ENCODE measurements at places on chromosomes 1 and 21. TPM values are rescaled to one million over a fixed set of nuclear protein-coding genes. Genes with fewer than 3 reads are reported as not detected.

DNA sequence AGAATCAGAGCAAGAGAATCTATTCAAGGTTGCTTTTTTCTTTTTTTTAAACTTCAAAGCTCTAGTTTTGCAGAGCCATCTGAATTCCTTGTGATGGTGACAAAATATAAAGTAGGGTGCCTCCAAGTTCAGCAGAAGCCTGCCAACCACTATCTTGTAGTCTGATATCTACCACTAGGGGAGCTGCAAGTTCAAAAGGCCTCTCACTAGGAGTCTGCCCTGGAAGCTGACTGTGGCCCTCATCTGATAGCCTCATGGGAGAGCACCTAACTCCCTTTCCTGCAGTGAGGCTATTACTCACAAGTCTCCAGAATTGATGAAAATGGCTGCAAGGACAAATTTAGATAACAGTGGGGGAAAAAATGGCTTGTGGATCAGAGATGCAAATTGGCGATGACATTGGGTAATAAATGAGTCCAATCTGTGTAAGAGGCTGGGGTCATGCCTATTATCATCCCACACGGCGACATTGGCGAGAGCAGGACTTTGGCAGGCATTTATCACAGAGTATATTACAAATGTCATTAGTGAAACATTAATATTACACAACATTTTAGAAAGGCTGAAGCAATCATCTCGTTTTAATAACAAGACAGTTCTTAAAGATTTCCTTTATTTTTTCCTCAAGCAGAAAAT, 10.7 kb upstream of the ZP4 start:
- no peaks in the 10 kb centered on the region for H3K27me3 ChIP-seq
- no peaks in the 10 kb centered on the region for H3K36me3 ChIP-seq
- H3K4me1 ChIP-seq, result peaks cover 4% of the 10 kb centered on the region
- H3K27ac ChIP-seq, result no peak overlapping the region
- no peak overlapping the region for H3K4me3 ChIP-seq

The LPAR3 gene
- total RNA-seq, result 0.99 TPM

DNA sequence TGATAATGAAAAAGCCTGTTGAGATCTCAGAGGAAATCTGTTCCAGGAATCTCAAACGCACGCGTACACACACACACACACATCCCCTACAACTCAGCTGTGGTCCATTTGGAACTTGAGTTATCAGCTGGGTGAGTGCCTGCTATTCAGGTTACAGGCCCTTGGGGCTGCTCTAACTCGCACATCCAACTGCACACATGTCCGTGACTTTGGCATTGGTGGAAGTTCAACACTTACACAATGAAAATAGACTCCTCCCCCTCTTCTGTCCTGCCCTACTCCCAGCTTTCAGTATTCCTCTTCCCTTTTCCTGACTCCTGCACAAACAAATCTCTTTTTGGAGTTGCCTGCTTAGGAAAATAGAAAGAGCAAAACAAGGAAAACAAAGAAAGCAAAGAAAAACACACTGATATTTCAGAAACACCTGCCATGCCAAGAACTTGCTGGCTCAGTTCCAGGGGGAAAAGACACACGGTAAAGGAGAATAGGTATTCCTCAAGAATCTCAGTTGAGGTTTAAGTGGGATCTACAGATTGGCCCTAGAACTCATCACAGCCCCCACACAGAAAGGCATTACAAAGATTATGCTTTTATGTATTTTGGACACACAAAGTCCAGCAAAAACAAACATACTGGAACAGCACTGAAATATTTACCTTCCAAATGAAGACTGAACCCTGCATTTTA, 140.9 kb downstream of the TGFBR3 start:
- H3K4me1 ChIP-seq, result peaks cover 27% of the 10 kb centered on the region
- H3K27me3 ChIP-seq, result no peaks in the 10 kb centered on the region
- no peak overlapping the region for H3K27ac ChIP-seq

- H3K36me3 ChIP-seq, result no peaks in the 10 kb centered on the region
- no peak overlapping the region for H3K4me3 ChIP-seq
- H3K27me3 ChIP-seq, result no peaks in the 10 kb centered on the region
- H3K27ac ChIP-seq, result no peak overlapping the region
- H3K4me1 ChIP-seq, result no peaks in the 10 kb centered on the region
Observed at GRCh38 chr1:160727316-160727640, 11.8 kb upstream of the SLAMF7 start.

The DRAXIN gene
- 1.1 TPM for total RNA-seq

DNA sequence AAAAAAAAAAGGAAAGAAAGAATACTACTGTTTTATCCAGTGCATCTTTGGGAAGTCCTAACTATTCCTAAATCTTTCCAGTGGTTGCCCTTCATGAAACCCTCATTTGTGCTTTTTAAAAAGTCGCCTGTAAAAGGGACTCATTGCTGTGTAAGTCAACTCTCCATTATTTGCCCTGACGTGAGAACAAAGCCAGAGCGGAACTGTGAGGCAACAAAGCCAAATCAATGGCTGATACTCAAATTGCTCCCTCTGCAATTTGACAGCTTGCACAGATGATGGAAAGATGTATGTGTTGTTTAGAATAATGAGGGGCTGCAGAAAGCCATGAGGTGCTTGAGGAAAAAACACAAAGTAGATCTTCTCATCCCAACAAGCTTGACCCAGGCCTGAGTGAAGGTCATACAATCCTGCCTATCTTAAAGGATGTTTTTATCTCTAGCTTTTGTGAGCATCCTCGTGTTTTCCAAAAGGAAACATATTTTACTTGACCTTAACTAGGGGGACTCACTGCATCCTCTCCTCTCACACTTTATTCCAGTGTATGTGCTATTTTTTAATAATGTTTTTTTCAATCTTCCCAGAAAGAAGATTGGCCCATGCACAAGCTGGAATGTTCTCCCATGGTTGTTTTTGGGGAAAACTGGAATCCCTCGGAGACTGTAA, 33.4 kb downstream of the SMYD2 start:
- H3K27ac ChIP-seq, result no peak overlapping the region
- no peak for DNase-seq
- H3K4me1 ChIP-seq, result peaks cover 7% of the 10 kb centered on the region

- no peak overlapping the region for H3K27ac ChIP-seq
- H3K4me3 ChIP-seq, result no peak overlapping the region
- DNase-seq, result no peak
- peaks cover 3% of the 10 kb centered on the region for H3K4me1 ChIP-seq
- peaks cover 8% of the 10 kb centered on the region for H3K36me3 ChIP-seq
- H3K27me3 ChIP-seq, result peaks cover 11% of the 10 kb centered on the region
Observed at GRCh38 chr21:37346841-37347430, 19.6 kb upstream of the DYRK1A start.

The ORC1 gene
- total RNA-seq, result 4.4 TPM

DNA sequence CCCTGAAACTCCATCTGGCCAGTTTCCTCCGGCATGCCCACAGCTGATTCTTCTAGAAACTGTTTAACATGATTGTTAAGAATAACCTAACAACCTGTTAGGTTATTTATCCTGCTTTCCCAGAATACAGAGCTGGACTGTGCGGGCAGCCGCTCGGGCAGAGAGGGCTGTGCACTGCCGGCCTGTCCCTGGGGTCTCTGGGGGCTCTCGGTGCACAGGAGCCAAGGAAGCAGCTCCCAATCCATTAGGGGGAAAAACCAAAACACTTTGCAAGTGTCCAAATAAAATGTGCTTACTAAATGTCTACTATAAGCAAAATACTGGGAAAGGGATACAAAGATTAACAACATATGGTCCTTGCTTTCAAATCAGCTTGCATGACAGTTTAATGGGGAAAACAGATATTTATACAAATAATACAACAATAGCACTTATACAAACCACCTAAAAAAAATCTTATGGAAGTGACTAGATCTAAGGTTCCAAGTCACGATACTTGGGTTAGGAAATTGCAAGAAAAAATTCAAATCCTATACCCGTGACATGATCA, 50.7 kb downstream of the HLCS start:
- H3K27ac ChIP-seq, result no peak overlapping the region
- no peaks in the 10 kb centered on the region for H3K4me1 ChIP-seq
- H3K36me3 ChIP-seq, result no peaks in the 10 kb centered on the region

The UTS2 gene
- not detected for total RNA-seq

The SELP gene
- 0.65 TPM for total RNA-seq

The RGS8 gene
- not detected for total RNA-seq

The ARF1 gene
- 277 TPM for total RNA-seq

DNA sequence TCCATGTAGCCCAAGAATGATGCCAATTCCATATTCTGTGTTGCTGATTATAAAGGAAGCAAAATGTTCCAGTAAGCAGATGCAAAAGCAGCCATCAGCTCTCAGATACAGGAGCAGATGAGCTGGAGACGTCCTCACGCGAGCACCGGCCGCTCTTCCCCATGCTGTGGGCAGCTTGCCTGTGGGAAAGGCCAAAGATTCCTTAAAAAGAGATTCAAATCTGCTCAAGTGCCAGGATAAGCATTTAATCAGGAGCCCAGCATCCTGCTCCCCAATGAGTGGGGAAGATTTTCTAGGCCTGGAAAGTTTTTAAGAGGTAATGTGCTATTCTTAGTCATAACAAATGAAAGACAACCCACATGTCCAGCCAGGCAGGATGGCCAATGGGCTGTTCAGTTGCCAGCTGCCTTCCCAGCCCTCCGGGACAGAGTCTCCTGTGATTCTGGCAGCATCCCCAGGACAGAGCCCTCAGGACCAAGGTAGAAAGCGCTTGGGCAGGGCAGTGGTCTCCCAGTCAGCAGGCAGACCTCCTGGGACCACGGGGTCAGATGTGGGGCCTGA, 108.2 kb upstream of the TMPRSS2 start:
- H3K36me3 ChIP-seq, result no peaks in the 10 kb centered on the region
- peaks cover 30% of the 10 kb centered on the region for H3K4me1 ChIP-seq
- no peak for DNase-seq
- H3K4me3 ChIP-seq, result no peak overlapping the region

DNA sequence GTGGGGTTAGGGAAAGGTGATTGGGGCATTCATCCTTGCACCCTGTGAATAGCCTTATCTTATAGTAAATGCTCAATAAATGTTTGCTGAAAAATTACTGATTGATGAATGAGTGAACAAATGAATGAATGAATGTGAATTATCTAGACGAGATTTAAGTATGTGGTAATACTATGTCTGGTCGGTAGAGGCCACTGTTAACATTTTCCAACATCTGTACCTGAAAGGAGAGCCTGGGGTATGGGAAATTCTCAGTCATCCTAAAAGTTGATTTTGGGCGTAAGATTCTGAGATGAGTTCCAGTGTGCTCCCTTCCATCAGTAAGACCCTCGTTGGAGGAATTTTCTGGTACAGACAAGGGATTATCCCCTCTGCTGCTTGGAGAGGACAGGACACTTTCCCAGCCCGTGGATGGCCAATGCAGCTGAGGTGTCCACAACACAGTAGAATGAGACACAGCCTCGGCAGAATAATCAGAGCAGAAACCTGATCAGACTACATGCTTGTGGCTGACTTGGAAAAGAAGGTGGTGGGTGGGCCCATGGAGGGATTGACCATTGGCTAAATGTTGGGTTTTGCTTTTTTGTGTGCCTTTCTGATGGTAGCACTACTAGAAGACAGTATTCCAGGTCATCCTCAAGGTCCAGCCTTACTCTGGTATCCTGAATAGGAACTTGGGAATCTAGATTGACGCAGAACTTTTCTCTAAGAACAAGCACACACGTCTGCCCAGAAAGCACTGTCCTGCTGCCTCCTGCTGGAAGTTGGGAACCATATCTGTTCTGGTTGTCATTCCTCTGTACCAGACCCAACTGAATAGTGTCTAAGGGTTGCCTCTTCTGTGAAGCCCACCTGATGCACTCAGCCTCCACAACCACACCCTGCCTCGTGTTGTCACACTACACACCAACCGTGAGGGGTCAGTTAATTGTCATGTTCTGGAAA, 262.0 kb downstream of the TNR start:
- peaks cover 82% of the 10 kb centered on the region for H3K27me3 ChIP-seq
- no peak overlapping the region for H3K4me3 ChIP-seq
- no peak overlapping the region for H3K27ac ChIP-seq
- DNase-seq, result no peak

DNA sequence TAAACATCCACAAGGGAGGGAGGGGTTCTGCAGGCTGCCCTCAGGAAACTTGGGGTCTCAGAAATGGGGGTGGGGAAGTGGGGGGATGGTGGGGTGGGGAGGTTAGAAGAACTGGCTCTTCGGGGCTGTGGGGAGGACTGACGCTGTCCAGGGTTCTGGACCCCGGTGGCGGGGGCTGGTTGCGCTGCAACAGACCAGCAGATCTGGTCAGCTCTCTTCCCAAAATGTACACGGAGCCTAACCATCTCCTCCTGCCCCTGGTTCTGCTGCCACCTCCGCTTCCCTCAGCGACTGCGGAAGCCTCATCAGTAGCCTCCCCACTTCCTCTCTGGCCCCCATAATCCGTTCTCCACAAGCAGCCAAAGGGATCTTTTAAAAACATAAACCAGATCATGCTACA, 29.3 kb upstream of the C1QA start:
- H3K27me3 ChIP-seq, result peaks cover 90% of the 10 kb centered on the region
- H3K27ac ChIP-seq, result no peak overlapping the region
- H3K4me1 ChIP-seq, result no peaks in the 10 kb centered on the region
- no peak overlapping the region for H3K4me3 ChIP-seq
- H3K36me3 ChIP-seq, result no peaks in the 10 kb centered on the region
- DNase-seq, result no peak

DNA sequence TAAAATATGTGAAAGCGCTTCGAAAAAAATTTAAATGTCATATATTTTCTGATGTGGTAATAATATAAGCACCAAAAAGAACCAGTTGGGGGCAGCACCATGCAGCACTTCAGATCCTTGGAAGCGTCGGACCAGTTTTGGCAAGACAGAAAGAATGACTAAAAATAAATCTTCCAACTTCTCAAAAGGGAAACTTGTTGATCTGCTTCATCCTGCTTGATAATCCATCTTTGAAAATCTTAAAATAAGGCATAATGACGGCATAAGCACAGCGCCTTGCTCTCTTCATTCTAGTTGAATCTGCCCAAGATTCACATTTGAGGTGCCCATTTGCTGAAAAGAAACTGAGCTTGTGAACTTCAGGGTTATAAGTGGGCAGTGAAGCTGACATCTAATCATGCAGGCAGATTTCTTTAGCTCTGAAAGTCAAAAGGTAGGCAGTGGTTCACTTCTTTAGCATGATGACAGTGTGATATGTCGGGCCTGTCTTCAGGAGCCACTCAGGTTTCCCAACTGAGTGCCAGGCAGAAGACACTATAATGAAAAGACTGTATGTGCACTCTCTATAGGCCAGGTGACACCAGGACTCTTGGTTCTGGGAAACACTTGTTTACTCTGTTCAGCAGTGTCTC, 19.8 kb upstream of the MUTYH start:
- H3K27me3 ChIP-seq, result no peaks in the 10 kb centered on the region
- no peak overlapping the region for H3K4me3 ChIP-seq
- peaks cover 9% of the 10 kb centered on the region for H3K4me1 ChIP-seq

The KRTAP21-2 gene
- not detected for total RNA-seq

The PTGS2 gene
- total RNA-seq, result 20.2 TPM

GRCh38 chr1:151325646-151326429, 1.4 kb downstream of the PI4KB start:
- DNase-seq, result no peak
- peak overlapping the region; percentile 91 for H3K27ac ChIP-seq
- no peaks in the 10 kb centered on the region for H3K27me3 ChIP-seq

The RNU1-3 gene
- 3,937 TPM for total RNA-seq

The CDK18 gene
- total RNA-seq, result 28.7 TPM

GRCh38 chr1:198281911-198282310, 125.1 kb downstream of the NEK7 start:
- H3K27me3 ChIP-seq, result no peaks in the 10 kb centered on the region
- peaks cover 34% of the 10 kb centered on the region for H3K36me3 ChIP-seq
- H3K27ac ChIP-seq, result no peak overlapping the region
- peaks cover 10% of the 10 kb centered on the region for H3K4me1 ChIP-seq
- no peak overlapping the region for H3K4me3 ChIP-seq

Data from mesothelial cell of epicardium (in vitro differentiated cells).